ENCODE measurements at places on chromosomes 11 and 22. TPM values are rescaled to one million over a fixed set of nuclear protein-coding genes. Genes with fewer than 3 reads are reported as not detected.

POTEH gene
- not detected for total RNA-seq

ZNF215 gene
- not detected for total RNA-seq

CFAP68 gene
- total RNA-seq = 18.7 TPM

VWCE gene
- 0.38 TPM for total RNA-seq

GAL3ST3 gene
- not detected for total RNA-seq

CARD16 gene
- total RNA-seq = 56.1 TPM

MFRP gene
- not detected for total RNA-seq

ACRV1 gene
- total RNA-seq = not detected

TUBA8 gene
- 2.7 TPM for total RNA-seq

MRGPRX3 gene
- not detected for total RNA-seq

MMP27 gene
- total RNA-seq = not detected

KRTAP5-2 gene
- total RNA-seq = not detected

LDHA gene
- 135 TPM for total RNA-seq

LINC01488 gene
- total RNA-seq = not detected

APOBEC3F gene
- total RNA-seq = 18.4 TPM

DNA sequence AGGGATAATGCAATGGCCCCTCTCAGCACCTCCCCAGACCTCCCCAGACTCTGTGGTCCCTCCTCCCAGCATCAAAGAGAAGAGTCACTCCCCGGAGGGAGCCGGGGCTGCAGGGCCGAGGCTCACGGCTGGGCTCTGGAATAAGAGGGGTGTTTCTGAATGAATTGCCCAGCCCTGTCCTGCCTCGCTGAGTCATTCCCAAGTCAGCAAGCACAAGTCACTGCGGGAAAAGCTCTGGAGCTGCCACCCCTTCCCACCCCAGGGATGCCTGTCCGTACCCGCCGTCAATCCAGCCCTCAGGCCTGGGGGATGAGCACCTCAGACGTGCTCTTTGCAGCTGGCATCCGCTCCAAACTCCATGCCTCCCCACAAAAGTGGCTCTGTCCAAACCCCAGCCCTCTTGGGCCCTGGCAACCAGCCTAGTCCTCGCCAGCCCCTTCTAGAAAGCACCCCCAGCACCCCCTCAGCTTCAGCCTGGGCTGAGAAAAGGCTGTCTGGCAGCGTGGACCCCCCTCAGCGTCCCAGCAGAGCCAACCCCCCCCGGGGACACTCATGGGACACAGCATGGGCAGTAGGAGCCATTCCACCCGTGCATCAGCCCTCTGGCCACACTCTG lies 22.7 kb downstream of the CELSR1 start:
- H3K4me1 ChIP-seq = no peaks in the 10 kb centered on the region
- H3K36me3 ChIP-seq = no peaks in the 10 kb centered on the region
- no peaks in the 10 kb centered on the region for H3K27me3 ChIP-seq
- no peak overlapping the region for H3K4me3 ChIP-seq
- H3K27ac ChIP-seq = no peak overlapping the region
- DNase-seq = no peak

GRCh38 chr11:87666730-87667129 lies 508.5 kb downstream of the RAB38 start:
- DNase-seq = no peak
- H3K36me3 ChIP-seq = no peaks in the 10 kb centered on the region
- H3K4me1 ChIP-seq = no peaks in the 10 kb centered on the region
- no peaks in the 10 kb centered on the region for H3K27me3 ChIP-seq

GRCh38 chr11:12693479-12694182 lies 19.4 kb downstream of the TEAD1 start:
- no peak for DNase-seq
- H3K4me1 ChIP-seq = peaks cover 9% of the 10 kb centered on the region
- H3K4me3 ChIP-seq = no peak overlapping the region
- H3K27ac ChIP-seq = no peak overlapping the region
- H3K27me3 ChIP-seq = peaks cover 14% of the 10 kb centered on the region

GRCh38 chr11:3094223-3094824 lies 37.1 kb upstream of the CARS1 start:
- H3K4me3 ChIP-seq = no peak overlapping the region
- H3K4me1 ChIP-seq = no peaks in the 10 kb centered on the region
- no peak overlapping the region for H3K27ac ChIP-seq
- DNase-seq = no peak
- no peaks in the 10 kb centered on the region for H3K27me3 ChIP-seq
- no peaks in the 10 kb centered on the region for H3K36me3 ChIP-seq

- DNase-seq = no peak
- no peak overlapping the region for H3K4me3 ChIP-seq
- H3K4me1 ChIP-seq = peaks cover 9% of the 10 kb centered on the region
- peaks cover 35% of the 10 kb centered on the region for H3K36me3 ChIP-seq
- H3K27me3 ChIP-seq = no peaks in the 10 kb centered on the region
Measured at GRCh38 chr22:27896245-27896644, 22.8 kb downstream of the PITPNB start.

DNA sequence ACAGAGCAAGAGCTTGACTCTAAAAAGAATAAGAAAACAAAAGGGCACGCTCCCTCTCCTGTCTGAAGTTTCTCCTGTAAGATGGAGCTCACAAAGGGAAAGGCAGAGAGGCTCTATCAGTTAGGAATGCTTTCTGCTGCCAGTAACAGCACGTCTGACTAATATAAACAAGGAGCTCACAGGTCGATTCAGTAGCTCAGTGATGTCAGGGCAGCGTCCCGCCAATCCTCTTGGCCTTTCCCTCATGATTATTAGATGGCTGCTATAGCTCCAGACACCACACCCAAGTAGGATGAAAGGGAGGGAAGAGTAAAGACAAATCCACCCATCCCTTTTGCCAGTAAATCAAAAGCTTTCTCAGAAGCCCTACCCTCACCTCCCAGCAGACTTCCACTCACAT lies 51.3 kb upstream of the HMGXB4 start:
- H3K27ac ChIP-seq = no peak overlapping the region
- no peaks in the 10 kb centered on the region for H3K27me3 ChIP-seq
- H3K4me3 ChIP-seq = no peak overlapping the region
- no peaks in the 10 kb centered on the region for H3K36me3 ChIP-seq

DNA sequence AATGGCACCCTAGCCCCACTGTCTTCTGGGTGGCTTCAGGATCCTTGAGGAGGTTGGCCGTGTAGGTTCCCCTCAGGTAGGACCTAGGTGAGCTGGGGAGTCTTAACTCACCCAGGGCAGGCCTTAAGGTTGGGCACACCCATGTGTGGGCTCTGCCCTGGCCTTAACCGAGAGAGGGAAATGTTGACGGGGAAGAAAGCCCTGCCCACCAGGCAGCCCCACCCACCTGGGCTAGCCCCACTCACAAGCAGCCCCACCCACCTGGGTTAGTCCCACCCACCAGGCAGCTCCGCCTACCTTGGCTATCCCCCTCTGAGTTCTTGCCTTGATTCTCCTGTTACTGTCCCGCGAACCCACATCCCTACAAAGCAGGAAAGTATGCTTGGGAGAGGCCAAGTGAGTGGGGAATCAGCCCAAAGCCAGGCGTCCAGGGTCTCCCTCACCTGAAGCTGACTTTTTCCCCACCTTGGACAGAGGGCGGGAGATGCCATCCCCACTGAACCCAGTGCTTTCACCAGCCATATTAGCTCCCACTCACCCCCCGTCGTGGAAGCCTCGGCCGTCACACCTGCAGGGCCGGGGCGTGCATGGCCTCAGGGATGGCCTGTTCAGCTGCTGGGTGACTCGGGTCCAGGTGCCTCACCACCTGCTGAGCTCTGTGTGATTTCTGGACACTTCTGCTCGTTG lies at the start of gene MYEOV:
Gene MYEOV, plus strand, starts transcription at position 337 of the 687 bp plus-strand sequence. CDS start 1,200 bp downstream, outside the sequence.
- no peaks in the 10 kb centered on the region for H3K27me3 ChIP-seq
- no peaks in the 10 kb centered on the region for H3K36me3 ChIP-seq
- peaks cover 55% of the 10 kb centered on the region for H3K4me1 ChIP-seq
- H3K27ac ChIP-seq = no peak within 1 kb of the TSS

GRCh38 chr22:24845041-24845898 lies 39.3 kb downstream of the SGSM1 start:
- H3K36me3 ChIP-seq = no peaks in the 10 kb centered on the region
- no peaks in the 10 kb centered on the region for H3K4me1 ChIP-seq
- no peak overlapping the region for H3K27ac ChIP-seq
- no peak for DNase-seq
- H3K4me3 ChIP-seq = no peak overlapping the region

- DNase-seq = no peak
- no peaks in the 10 kb centered on the region for H3K4me1 ChIP-seq
- no peak overlapping the region for H3K4me3 ChIP-seq
- no peaks in the 10 kb centered on the region for H3K27me3 ChIP-seq
Measured at GRCh38 chr11:35398881-35399280, 20.5 kb downstream of the SLC1A2 start.

- H3K27me3 ChIP-seq = no peaks in the 10 kb centered on the region
- H3K4me1 ChIP-seq = peaks cover 5% of the 10 kb centered on the region
- no peak for DNase-seq
- no peaks in the 10 kb centered on the region for H3K36me3 ChIP-seq
Measured at GRCh38 chr11:12376259-12377081, 901 bp upstream of the PARVA start.

DNA sequence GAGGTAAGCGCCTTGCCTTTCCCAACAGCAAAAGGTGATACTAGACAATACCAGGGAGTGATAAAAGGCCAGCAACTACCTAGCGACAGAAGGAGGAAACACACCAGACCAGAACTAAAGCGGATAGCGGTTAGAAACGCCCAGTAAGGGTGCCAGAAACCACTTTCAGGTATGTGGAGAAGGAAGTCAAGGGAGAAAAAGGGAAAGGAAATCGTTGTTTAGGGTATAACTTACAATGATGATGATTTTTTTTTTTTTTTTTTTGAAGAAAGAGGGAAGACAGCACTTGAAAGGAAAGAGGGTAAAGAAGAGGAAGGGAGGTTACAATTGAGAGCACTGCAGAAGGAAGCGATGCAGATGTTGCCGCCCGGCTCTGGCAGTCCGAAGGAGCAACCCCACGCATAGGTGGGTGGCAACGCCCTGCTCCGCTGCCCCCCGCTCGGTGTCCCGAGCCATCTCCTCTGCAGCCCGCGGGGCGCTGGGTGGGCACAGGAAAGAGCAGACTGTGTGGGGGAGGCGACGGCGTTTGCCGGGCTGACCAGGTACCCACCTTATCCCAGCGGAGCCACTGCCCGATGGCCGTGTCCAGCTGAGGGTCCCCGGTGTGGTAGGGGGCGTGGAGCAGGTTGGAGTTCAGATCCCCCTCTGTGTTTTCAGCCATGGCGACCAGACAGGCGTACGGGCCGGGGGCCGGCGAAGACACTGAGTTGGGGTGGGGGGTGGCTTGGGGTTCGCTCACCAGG lies 561 bp downstream of the PGM2L1 start:
- H3K36me3 ChIP-seq = no peaks in the 10 kb centered on the region
- peaks cover 20% of the 10 kb centered on the region for H3K4me1 ChIP-seq
- H3K27me3 ChIP-seq = no peaks in the 10 kb centered on the region
- peak overlapping the region; percentile 80 for H3K27ac ChIP-seq

- peak overlapping the region; percentile 47 for H3K4me3 ChIP-seq
- H3K36me3 ChIP-seq = peaks cover 58% of the 10 kb centered on the region
- H3K27ac ChIP-seq = no peak overlapping the region
- DNase-seq = no peak
- H3K27me3 ChIP-seq = no peaks in the 10 kb centered on the region
- H3K4me1 ChIP-seq = peaks cover 96% of the 10 kb centered on the region
Measured at GRCh38 chr22:20567993-20568417, 60.6 kb downstream of the MED15 start.

- H3K4me3 ChIP-seq = no peak overlapping the region
- no peaks in the 10 kb centered on the region for H3K27me3 ChIP-seq
- no peaks in the 10 kb centered on the region for H3K4me1 ChIP-seq
- no peak overlapping the region for H3K27ac ChIP-seq
Measured at GRCh38 chr11:127675581-127675980, 675.0 kb upstream of the KIRREL3 start.

DNA sequence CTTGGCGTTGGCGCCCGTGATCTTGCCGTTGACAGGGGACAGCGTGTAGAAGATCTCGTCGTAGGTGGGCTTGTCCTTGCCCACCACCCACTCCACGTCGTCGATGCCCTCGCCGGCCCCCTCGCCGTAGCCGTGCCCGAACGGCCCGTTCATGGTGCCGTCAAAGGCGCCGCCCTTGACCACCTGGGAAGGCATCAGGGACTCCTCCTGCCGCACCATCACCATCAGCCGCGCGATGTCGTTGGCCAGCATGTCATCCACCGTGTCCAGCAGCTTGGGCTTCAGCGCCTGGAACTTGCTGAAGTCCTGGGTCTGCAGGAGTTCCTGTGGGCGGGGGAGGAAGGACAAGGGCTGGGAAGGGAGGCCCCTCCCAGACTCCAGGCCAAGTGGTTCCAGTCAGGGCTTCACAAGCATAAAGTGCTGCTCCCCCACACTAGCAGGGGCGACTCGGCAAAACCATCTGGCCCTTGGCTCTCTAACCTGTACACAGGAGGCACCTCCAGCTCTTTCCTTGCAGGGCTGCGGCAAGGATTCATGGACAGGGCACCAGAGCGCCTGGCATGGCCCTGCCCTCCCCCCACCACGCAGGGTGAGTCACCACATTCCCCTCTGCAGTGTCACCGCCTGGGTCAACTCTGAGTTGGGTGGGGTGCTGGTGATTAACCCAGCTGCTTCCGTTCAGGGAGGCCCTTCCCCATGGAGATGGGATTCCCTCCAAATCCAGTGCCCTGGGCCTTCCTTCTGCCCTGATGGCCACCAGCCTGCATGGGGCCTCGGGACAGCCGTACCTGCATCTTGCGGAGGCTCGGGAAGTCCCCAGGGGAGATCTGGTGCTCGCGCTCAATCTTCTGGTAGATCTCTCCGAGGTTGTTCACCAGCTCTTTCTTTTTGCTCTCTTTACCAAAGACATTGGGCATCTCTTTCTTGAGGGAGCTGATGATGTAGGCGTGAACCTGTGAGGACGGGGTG lies 10.4 kb upstream of the CDC42BPG start:
- no peaks in the 10 kb centered on the region for H3K27me3 ChIP-seq
- no peak for DNase-seq
- H3K4me3 ChIP-seq = peak overlapping the region; percentile 6
- peak overlapping the region; percentile 70 for H3K27ac ChIP-seq

GRCh38 chr11:32792948-32793475 lies 1.4 kb downstream of the CCDC73 start:
- H3K4me1 ChIP-seq = peaks cover 8% of the 10 kb centered on the region
- H3K4me3 ChIP-seq = no peak overlapping the region
- no peaks in the 10 kb centered on the region for H3K36me3 ChIP-seq

GRCh38 chr11:119691020-119691666 lies 37.9 kb downstream of the NECTIN1 start:
- H3K27me3 ChIP-seq = no peaks in the 10 kb centered on the region
- H3K36me3 ChIP-seq = no peaks in the 10 kb centered on the region
- peak; percentile 39 for DNase-seq

GRCh38 chr11:116256215-116256614 lies 516.6 kb downstream of the BUD13 start:
- H3K4me1 ChIP-seq = no peaks in the 10 kb centered on the region
- H3K27ac ChIP-seq = no peak overlapping the region
- no peak overlapping the region for H3K4me3 ChIP-seq

GRCh38 chr11:120612513-120613263 lies 101.1 kb downstream of the GRIK4 start:
- no peaks in the 10 kb centered on the region for H3K27me3 ChIP-seq
- H3K4me3 ChIP-seq = no peak overlapping the region
- H3K27ac ChIP-seq = no peak overlapping the region
- DNase-seq = no peak

GRCh38 chr11:112320668-112321067 lies 60.0 kb upstream of the PLET1 start:
- no peak for DNase-seq
- H3K4me3 ChIP-seq = no peak overlapping the region
- no peak overlapping the region for H3K27ac ChIP-seq
- peaks cover 15% of the 10 kb centered on the region for H3K4me1 ChIP-seq

GRCh38 chr22:23218867-23219251 lies 38.5 kb downstream of the BCR start:
- no peak for DNase-seq
- peak overlapping the region; percentile 44 for H3K27ac ChIP-seq
- H3K4me3 ChIP-seq = no peak overlapping the region
- H3K4me1 ChIP-seq = peaks cover 100% of the 10 kb centered on the region
- H3K36me3 ChIP-seq = no peaks in the 10 kb centered on the region

All from CD4-positive, alpha-beta memory T cell (primary cell).